ENCODE measurements at places on chromosomes 13 and 19.

DNA sequence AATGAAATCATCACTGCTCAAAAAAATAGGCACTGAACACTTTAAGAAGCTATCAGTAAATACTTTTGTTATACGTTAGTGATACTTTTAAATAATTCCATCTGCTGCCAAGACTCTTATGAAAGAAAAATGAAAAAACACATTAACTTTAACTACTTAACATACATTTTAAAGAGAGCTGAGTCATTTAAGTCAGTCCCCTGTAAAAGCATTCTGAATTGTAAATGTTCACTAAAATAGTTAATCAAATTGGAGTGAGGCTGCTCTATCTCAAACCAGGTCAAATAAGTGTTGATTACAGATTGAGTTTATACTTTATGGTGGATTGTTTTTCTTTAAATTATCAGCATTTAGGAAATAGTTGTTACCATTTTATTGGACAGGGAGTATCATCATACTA lies 274.2 kb downstream of the MYO16 start:
- no peak for DNase-seq

DNA sequence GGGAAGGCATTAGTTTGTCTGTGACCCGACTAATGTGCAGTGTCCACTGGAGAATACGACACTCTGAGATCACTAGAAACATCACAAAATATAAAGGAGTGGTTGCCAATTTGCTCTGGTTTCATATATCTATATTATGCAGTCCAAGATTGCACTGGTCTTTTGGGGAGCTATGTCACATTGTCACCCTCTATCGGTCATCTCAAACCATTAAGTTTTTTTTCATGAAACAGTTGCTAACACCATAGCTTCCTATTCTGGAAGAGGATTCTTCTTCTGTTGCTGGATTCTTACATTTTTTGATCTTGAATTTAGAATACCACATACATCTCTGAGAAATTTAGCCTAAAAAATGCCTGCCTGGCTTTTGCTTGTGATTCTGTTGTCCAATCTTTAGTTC lies 168.6 kb downstream of the LACC1 start:
- no peak for DNase-seq

GRCh38 chr13:100666124-100666523 lies 8.5 kb downstream of the TMTC4 start:
- no peak for DNase-seq

- DNase-seq = no peak
Observed at GRCh38 chr19:6828306-6828697, 55.8 kb downstream of the VAV1 start.

DNA sequence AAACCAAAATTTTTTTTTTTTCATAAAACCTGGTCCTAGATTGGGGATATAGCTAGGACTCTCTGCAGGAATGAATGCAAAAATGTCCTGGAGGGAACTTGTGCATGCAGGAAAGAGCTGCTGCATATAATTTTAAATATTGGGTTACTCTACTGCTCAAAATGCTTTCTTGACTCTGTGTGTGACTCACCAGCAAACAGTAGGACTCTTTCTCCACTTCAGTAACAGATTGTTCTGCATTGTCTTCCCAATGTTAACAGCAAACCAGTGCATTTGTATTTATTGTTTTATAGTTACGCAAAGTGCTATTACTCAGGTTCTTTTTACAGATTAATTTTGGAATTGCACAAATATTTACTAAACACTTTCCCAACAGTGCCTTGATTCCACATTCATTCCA lies 163.7 kb upstream of the KL start:
- no peak for DNase-seq

DNA sequence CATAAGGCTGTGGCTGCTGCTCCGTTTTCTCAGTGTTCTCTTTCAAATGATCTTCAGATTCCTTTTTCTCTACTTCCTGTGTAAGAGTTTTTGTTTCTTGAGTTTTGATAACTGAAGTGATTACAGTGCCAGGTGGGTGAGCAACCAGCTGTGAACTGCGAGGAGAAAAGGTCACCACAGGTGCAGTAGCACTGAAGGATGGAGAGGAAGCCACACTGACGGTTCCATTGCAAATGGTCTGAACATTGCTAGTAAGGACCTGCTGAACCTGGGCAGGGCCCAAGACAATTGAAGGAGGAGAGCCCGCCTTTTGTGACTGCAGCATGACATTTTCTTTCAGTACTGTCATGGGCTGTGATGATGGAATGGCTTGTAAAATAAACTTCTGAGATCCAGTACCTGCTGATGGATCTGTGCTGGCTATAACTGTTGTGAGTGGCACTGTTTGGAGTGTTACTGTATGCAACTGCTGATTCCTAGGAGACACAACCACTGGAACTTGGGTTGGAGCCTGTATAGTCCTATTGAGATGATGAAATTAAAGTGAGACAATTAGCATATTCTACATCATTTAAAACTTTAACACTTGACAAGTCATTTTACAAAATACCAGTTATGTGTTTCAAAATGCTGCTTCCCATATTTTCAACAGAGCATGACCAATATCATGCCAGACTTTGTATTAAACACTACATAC lies 85.5 kb downstream of the ELF1 start:
- DNase-seq = peak; percentile 24

Data from CD4-positive, alpha-beta T cell treated with Interleukin-15 for 1 hour (primary cell).